Stimulated activated naive CD4-positive, alpha-beta T cell treated with Interleukin-2 at 50 U/mL for 16 hours (primary cell): ENCODE measurements at places on chromosomes 5 and 9.

DNA sequence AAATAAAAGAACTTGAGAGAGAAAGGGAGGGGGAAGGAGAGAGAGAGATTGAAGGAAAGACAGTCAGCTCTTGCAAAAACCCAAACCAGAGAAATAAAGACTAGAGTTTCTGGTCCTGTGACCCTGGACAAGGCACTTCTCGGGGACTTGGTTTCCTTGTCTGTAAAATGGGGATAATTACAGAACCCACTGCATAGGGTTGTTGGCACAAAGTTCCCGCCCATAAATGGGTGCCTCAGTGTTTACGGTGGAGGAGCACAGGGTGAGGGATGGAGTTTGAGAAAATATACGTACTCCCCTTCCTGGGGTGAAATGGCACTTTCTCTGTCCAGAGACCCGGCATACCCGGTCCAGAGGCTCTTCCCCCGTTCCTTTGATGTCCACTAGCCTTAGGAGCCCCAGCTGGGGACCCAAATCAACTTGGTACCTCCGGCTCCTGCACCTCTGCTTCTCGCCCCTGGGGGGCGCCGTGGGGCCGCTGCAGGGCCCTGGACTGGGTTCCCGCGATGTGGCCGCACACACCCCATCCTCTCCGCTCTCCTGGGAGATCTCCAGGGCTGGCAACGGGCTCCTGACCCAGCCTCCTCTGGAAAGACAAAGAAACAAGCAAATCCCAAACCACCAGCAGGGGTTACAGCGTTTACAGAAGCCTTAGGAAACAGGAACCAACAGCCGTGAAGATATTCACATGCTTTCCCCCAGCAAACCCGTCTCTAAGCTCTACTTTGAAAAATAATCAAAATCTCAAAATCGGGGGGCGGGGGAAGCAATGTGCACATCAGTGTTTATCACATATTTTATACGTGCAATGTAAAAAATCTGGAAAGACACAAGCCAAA, 26.3 kb downstream of the PTGES start:
- peak; percentile 21 for DNase-seq

GRCh38 chr5:958701-959571, 49.7 kb upstream of the NKD2 start:
- no peak for DNase-seq

DNA sequence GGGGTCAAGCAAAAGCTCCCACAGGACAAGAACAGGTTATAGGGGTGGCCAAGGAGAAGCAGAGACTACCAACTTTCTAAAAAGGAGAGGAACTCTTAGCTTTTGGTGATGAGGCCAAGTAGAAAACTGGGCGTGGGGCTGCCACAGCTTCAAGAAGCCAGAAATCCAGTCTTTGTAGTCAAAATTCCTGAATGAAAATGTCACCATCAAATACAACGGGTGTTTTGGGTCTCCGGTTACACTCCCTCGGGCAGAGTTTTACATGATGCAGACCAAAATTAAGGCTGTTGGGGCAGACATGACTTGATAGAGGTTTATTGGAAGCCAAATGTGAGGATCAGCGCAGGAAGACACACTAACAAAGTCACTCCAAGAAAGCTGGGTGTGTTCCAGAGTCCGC, 29.4 kb upstream of the N4BP3 start:
- DNase-seq, result no peak

- DNase-seq, result peak; percentile 76
Observed at GRCh38 chr5:143008809-143009521, 238.8 kb downstream of the ARHGAP26 start.

- DNase-seq, result no peak
Observed at GRCh38 chr9:108634204-108634603, 221.6 kb downstream of the ACTL7B start.

GRCh38 chr9:93336720-93337119, 114.8 kb upstream of the FAM120A start:
- DNase-seq, result no peak

GRCh38 chr9:1454616-1455347, 404.6 kb downstream of the DMRT2 start:
- no peak for DNase-seq

DNA sequence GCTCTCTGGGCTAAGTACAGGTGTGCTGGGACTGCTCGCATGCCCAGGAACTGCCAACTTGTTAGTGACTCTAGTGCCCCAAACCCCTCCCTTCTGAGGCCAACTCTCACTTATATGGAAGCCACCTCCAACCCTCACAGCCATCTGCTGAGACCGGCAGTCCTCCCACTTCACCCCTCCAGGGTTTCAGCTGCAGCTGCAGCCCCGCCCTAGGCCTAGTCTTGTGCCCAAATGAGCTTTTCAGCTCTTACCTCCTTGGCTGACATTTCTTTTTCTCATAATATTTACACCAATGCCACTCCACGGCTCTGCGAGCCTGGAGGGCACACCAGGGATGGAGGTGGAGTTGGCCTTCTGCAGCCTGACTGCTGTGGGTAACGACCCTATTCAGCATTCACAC, 166.6 kb downstream of the ROR2 start:
- DNase-seq, result no peak

- no peak for DNase-seq
Observed at GRCh38 chr9:76023715-76024195, 133.3 kb downstream of the PCSK5 start.

DNA sequence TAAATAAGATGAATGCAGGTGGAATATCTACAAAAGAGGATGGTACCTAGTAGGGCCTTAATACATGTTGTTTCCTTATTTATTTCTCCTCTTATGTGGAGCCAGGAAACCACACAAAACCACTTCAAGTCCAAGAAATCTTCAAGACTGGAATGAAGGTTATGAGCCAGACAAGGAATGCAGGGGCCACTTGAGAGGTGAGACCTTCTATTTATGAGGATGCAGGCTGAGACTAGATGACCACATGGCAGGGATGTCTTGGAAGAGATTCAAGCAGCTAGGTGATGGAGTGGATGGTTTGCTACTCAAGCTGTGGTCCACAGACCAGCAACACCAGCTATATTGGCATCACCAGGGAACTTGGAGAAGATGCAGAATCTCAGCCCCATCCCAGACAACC, 92.2 kb downstream of the TNC start:
- DNase-seq, result no peak

DNA sequence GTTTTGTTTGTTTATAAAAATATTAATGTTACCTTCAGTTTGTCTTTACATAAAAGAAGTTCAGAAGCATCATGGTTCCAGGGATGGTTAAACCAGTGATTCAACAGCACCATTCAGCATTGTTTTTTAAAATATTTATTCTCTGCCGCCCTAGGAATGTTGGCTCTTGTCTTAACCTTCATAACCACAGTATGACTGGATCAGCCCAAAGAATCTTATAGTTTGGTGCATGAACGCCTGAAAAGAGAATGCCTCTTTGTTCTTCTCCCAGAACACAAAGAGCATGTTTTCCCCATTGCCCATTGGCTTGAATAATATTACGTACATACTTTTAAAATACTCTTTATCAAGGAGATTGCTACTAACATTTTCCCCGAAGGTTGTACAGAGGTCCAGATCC, 413.4 kb downstream of the ANXA1 start:
- DNase-seq, result no peak

DNA sequence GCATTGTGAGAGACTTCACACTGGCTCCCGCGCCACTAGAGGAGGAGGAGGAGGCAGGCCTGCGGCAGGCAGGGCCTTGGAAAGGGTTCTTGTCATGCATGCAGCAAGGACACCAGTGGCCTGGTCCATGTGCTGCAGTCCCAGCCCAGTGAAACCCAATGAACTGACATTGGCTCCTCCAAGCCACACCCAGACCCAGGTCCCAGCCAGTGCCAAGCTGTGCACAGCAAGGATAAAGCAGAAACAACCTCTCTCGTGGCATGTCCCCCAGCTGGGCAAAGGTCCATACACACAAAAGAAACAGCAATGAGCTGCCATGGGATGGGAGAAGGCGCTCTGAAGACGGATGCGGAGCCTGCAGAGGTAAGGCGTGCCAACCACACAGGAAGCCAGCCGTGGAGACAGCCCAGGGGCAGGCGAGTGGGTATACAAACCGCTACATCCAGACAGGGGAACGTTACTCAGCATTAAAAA, 89.2 kb downstream of the SEMA4D start:
- peak; percentile 58 for DNase-seq

- peak; percentile 26 for DNase-seq
Observed at GRCh38 chr5:56814361-56814962, 887 bp upstream of the MAP3K1 start.

- no peak for DNase-seq
Observed at GRCh38 chr5:154086146-154086545, 47.4 kb downstream of the MFAP3 start.

DNA sequence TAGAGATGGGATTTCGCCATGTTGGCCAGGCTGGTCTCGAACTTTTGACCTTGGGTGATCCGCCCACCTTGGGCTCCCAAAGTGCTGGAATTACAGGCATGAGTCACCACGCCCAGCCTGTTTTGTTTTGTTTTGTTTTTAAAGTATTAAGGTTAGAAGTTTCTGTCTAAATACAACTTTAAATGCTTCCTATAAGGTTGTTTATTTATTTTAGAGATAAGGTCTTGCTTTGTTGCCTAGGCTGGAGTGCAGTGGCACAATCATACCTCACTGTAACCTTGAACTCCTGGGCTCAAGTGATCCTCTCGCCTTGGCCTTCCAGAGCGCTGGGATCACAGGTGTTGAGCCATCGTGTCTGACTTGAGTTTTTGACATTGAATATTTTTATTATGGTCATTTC, 11.4 kb downstream of the MRRF start:
- DNase-seq, result no peak

- no peak for DNase-seq
Observed at GRCh38 chr5:120509053-120509452, 45.0 kb downstream of the PRR16 start.
